ENCODE measurements at places on chromosomes 7 and 10. TPM values are rescaled to one million over a fixed set of nuclear protein-coding genes. Genes with fewer than 3 reads are reported as not detected.

DNA sequence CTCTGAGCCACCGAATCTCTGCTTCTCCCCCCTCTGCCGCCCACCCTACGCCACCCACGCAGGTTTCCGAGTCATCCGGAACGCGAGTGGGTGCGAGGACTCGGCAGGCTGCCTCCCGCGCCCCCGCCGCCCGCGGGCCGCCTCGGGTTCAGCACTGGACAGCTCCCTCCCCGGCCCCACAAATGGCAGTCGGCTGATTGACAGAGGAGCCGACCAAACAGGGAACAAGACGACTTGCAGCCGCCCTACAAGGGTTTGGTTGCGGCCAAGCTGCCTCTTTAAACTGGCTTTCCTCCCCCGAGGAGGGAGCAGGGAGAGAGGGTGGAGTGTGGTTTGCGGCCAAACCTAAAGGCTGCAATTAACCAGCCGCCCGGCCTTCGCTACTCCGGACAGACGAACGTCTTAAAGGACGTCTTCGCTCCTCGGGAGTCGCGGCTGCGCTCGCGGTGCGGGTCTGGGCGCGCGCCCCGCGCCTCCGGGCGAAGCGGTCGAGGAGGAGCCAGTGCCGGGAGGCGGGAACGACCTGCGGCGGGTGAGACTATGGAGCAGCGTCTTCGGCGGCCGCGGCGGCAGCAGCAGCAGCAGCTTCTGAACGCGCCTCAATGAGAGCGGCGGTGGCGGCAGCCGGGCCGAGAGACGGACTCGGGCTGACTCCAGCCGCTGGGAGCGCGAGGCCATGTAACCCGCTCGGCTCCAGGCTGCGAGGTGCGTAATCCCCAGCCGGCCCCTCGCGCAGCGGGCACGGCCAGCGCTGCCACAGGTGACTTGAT is at the start of gene GPR158:
GPR158 (plus strand) TSS at position 541 of the 770 bp plus-strand sequence. CDS start 420 bp downstream, outside the sequence.
- H3K36me3 ChIP-seq, result no peaks in the 10 kb centered on the region
- peak; percentile 85 for DNase-seq
- H3K4me3 ChIP-seq, result peak within 1 kb of the TSS; percentile 46
- H3K27me3 ChIP-seq, result peaks cover 21% of the 10 kb centered on the region

GRCh38 chr7:75992083-75992755 is 2.2 kb downstream of the TMEM120A start:
- no peak overlapping the region for H3K27ac ChIP-seq
- H3K27me3 ChIP-seq, result no peaks in the 10 kb centered on the region
- H3K4me3 ChIP-seq, result no peak overlapping the region

- H3K4me1 ChIP-seq, result peaks cover 25% of the 10 kb centered on the region
- H3K27ac ChIP-seq, result peak overlapping the region; percentile 93
- H3K36me3 ChIP-seq, result no peaks in the 10 kb centered on the region
- H3K4me3 ChIP-seq, result no peak overlapping the region
- peak; percentile 97 for DNase-seq
Measured at GRCh38 chr10:17214971-17215781, 12.9 kb upstream of the VIM start.

GRCh38 chr7:103418241-103418640 is 27.8 kb downstream of the SLC26A5 start:
- H3K4me1 ChIP-seq, result no peaks in the 10 kb centered on the region
- H3K4me3 ChIP-seq, result no peak overlapping the region
- H3K27me3 ChIP-seq, result no peaks in the 10 kb centered on the region
- no peak overlapping the region for H3K27ac ChIP-seq

The DLX5 gene
- total RNA-seq, result not detected

The OPN1SW gene
- not detected for total RNA-seq

- no peak overlapping the region for H3K27ac ChIP-seq
- no peaks in the 10 kb centered on the region for H3K27me3 ChIP-seq
- peak; percentile 33 for DNase-seq
- no peaks in the 10 kb centered on the region for H3K36me3 ChIP-seq
- peaks cover 4% of the 10 kb centered on the region for H3K4me1 ChIP-seq
- no peak overlapping the region for H3K4me3 ChIP-seq
Measured at GRCh38 chr7:22884911-22885788, 62.5 kb upstream of the TOMM7 start.

- no peak overlapping the region for H3K27ac ChIP-seq
- H3K36me3 ChIP-seq, result no peaks in the 10 kb centered on the region
- DNase-seq, result no peak
- peaks cover 17% of the 10 kb centered on the region for H3K4me1 ChIP-seq
Measured at GRCh38 chr10:110793128-110793812, 78.5 kb upstream of the PDCD4 start.

The XRCC2 gene
- 5.6 TPM for total RNA-seq

The DOCK4 gene
- total RNA-seq, result 14.2 TPM

DNA sequence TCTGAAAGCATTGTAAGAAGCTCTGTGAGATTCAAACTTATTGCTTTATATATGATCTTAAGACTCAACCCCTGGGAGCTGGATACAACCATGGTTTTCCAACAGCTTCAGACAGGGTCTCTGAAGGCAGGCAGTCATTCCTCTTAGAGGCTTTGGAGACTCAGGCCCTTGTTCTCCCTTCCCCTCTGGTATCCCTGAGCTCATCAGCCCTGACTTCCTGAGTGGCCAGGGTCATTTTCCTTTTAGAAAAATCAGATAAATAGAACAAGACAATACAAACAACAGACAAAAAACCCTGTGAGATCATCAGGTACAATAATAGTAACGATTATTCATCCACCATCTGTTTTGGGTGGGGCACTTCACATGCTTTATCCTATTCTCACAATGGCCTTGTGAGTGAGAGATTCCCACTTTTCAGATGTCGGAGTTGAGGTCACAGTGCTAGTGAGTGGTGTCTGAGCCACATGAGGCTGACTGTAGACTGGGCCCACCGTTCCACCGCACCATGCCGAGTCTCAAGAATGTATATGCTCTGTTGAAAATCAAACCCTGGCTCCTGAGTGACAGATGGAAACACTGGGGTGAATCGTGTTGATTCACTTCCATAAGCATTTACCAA is 144.2 kb downstream of the CXCL12 start:
- no peaks in the 10 kb centered on the region for H3K36me3 ChIP-seq
- no peak overlapping the region for H3K4me3 ChIP-seq
- H3K4me1 ChIP-seq, result no peaks in the 10 kb centered on the region
- H3K27me3 ChIP-seq, result peaks cover 19% of the 10 kb centered on the region
- DNase-seq, result no peak

GRCh38 chr7:42753811-42754363 is 158.0 kb downstream of the C7orf25 start:
- H3K36me3 ChIP-seq, result no peaks in the 10 kb centered on the region
- no peaks in the 10 kb centered on the region for H3K4me1 ChIP-seq
- no peak for DNase-seq
- H3K27me3 ChIP-seq, result no peaks in the 10 kb centered on the region
- no peak overlapping the region for H3K27ac ChIP-seq

The KBTBD2 gene
- total RNA-seq, result 32.3 TPM

The PIP gene
- total RNA-seq, result not detected

- DNase-seq, result no peak
- H3K27me3 ChIP-seq, result no peaks in the 10 kb centered on the region
- no peak overlapping the region for H3K4me3 ChIP-seq
- no peak overlapping the region for H3K27ac ChIP-seq
Measured at GRCh38 chr7:95840953-95841950, 68.9 kb downstream of the DYNC1I1 start.

GRCh38 chr7:148924011-148924410 is 39.9 kb upstream of the EZH2 start:
- H3K4me3 ChIP-seq, result no peak overlapping the region
- no peak for DNase-seq
- H3K27me3 ChIP-seq, result peaks cover 3% of the 10 kb centered on the region
- no peaks in the 10 kb centered on the region for H3K36me3 ChIP-seq
- H3K27ac ChIP-seq, result no peak overlapping the region

GRCh38 chr7:130758429-130759056 is 24.5 kb upstream of the KLF14 start:
- H3K27ac ChIP-seq, result no peak overlapping the region
- H3K4me3 ChIP-seq, result no peak overlapping the region
- H3K27me3 ChIP-seq, result peaks cover 20% of the 10 kb centered on the region
- H3K36me3 ChIP-seq, result no peaks in the 10 kb centered on the region
- H3K4me1 ChIP-seq, result no peaks in the 10 kb centered on the region

DNA sequence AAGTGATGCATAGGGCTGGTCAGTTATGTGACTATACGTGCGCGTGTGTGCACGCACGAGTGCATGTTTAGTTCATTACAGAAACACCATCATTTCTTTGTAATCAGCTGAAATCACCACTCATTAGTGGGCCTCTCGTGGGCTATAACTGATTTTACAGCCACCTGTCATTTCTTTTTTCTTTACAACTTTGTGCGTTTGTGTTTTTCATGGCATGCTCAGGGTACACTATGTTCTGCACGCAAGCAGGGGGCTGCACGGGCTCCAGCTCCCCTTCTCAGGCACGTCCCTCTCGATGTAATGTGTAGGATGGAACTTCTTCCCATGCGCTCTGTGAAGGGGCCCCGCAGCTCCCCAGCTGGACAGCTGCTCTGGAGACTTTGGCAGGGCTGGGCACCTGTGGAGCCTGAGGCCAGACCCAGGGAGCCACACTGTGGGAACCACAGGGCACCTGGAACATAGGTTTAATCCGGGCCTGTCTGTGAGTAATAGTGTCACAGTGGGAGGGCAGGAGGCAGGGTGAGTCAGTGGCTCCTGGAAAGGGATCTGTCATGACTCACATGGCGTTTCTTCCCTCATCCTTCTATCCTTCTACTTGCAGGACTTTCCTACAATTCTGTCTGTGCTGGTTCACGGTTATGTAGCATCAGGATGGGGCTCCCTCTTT is 4.9 kb downstream of the GCK start:
- H3K27ac ChIP-seq, result no peak overlapping the region
- peaks cover 18% of the 10 kb centered on the region for H3K27me3 ChIP-seq
- DNase-seq, result peak; percentile 89
- no peaks in the 10 kb centered on the region for H3K36me3 ChIP-seq
- no peak overlapping the region for H3K4me3 ChIP-seq

DNA sequence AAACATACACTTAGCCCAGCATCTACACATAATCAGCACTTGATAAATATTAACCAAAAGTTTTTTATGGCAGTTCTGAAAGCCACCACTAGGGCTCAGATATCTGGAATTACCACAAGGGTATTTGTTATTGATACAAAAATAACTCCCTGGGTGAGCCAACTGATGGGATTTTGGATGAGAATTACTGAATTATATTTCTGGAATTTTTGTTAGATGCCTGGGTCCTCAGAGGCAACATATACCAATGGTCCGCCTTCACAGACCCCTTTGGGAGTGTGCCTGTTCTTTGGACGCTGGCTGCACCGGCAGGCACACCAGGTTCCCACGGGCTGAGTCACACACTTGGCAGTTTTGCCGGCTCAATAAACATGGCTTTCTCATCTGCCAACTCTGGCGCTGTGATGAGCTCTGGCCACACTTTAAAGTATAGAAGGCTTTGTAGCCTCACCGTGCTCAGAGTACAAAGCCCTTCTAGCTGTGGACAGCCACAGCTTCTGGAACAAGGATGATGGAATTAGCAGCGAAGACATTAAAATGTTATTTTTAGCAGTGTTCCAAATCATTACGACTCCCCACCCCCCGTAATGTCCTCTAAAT is 24.5 kb upstream of the EEPD1 start:
- peaks cover 4% of the 10 kb centered on the region for H3K4me1 ChIP-seq
- no peaks in the 10 kb centered on the region for H3K36me3 ChIP-seq
- H3K4me3 ChIP-seq, result no peak overlapping the region
- 0 out of 2 replicates have a peak overlapping the region, but pooled peaks have one; percentile 19 for H3K27ac ChIP-seq
- H3K27me3 ChIP-seq, result no peaks in the 10 kb centered on the region

The RBP3 gene
- total RNA-seq, result not detected

DNA sequence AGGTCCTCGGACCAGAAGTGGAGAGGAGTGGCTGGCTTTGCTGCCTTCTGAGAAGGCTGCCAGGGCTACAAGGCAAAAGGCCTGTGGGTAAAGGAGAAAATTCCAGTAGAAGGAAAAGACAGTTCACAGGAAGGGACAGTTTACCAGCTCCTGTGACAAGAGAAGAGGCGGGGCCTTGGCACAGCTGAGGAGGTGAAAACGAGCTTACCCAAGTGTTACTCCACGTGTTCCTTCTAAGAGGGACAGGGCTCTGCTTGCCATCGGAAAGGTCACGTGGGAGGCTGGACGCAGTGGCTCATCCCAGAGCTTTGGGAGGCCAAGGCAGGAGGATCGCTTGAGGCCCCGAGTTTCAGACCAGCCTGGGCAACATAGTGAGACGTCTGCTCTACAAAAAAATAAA is 129.4 kb upstream of the ZNF746 start:
- H3K4me1 ChIP-seq, result peaks cover 3% of the 10 kb centered on the region
- H3K27ac ChIP-seq, result no peak overlapping the region
- H3K27me3 ChIP-seq, result peaks cover 21% of the 10 kb centered on the region
- DNase-seq, result no peak

- H3K4me3 ChIP-seq, result no peak overlapping the region
- H3K27ac ChIP-seq, result no peak overlapping the region
- peak; percentile 19 for DNase-seq
- H3K27me3 ChIP-seq, result no peaks in the 10 kb centered on the region
Measured at GRCh38 chr10:9305018-9305655, 1250.6 kb downstream of the GATA3 start.

The TRIM73 gene
- 0.18 TPM for total RNA-seq

DNA sequence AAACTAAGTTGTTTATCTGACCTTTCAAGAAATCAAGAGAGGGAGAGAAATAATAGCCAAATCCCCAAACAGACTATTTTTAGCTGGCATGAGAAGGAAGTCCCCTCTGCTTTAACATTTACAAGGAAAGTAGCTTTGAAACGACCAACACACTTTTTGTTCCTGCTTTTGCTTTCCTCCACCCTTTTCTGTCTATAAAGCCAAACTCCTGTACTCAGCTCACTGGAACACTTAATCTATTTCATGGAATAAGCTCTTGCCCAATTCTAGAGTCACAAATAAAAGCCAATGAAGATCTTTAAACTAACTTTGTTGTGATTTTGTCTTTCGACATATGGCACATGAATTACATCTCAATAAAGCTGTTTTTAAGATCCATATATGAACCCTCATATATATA is 86.8 kb upstream of the CCDC71L start:
- no peak for DNase-seq
- no peaks in the 10 kb centered on the region for H3K36me3 ChIP-seq
- H3K4me1 ChIP-seq, result peaks cover 3% of the 10 kb centered on the region
- H3K27me3 ChIP-seq, result no peaks in the 10 kb centered on the region
- no peak overlapping the region for H3K4me3 ChIP-seq

DNA sequence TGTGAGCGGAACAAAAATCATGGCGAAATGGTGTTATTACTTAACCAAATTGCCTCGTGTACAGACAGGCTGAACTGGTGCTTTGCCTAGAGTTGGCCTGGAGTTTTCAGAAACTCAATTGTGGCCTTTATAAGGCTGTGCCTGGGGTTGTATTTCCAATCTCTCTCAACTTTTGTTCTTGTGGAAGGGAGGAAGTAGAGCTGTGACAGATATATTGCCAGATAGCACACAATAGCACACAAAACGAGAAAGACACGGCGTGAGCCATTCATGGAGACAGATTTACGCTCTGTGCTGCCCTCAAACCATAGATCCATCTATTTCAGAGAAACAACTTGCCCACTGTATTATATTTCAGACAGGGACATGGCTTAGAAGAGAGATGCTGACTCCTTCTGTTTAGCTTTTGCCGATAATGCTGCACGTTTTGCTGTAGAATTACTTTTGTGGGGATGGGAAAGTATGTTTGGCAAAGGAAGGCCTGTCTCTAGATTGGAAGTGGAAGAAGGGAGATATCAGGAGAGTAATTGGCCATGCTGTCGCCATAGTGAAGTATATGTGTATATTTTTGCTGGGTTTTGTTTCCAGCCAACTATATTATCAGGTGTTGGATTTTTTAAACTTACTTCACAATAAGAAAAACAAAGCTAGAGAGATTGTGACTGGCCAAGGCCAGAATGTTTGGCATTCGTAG is 80.4 kb downstream of the AUTS2 start:
- H3K27ac ChIP-seq, result no peak overlapping the region
- H3K4me3 ChIP-seq, result no peak overlapping the region
- DNase-seq, result no peak

- no peak overlapping the region for H3K4me3 ChIP-seq
- no peak for DNase-seq
- H3K4me1 ChIP-seq, result peaks cover 4% of the 10 kb centered on the region
- H3K36me3 ChIP-seq, result no peaks in the 10 kb centered on the region
- H3K27me3 ChIP-seq, result peaks cover 3% of the 10 kb centered on the region
- H3K27ac ChIP-seq, result no peak overlapping the region
Measured at GRCh38 chr10:4181621-4182049, 396.6 kb upstream of the KLF6 start.

Data from IMR-90 (cell line).